Hindlimb muscle (tissue), 1 donor: ENCODE measurements at places on chromosomes 2 and 18. TPM values are rescaled to one million over a fixed set of nuclear protein-coding genes. Genes with fewer than 3 reads are reported as not detected.

DNA sequence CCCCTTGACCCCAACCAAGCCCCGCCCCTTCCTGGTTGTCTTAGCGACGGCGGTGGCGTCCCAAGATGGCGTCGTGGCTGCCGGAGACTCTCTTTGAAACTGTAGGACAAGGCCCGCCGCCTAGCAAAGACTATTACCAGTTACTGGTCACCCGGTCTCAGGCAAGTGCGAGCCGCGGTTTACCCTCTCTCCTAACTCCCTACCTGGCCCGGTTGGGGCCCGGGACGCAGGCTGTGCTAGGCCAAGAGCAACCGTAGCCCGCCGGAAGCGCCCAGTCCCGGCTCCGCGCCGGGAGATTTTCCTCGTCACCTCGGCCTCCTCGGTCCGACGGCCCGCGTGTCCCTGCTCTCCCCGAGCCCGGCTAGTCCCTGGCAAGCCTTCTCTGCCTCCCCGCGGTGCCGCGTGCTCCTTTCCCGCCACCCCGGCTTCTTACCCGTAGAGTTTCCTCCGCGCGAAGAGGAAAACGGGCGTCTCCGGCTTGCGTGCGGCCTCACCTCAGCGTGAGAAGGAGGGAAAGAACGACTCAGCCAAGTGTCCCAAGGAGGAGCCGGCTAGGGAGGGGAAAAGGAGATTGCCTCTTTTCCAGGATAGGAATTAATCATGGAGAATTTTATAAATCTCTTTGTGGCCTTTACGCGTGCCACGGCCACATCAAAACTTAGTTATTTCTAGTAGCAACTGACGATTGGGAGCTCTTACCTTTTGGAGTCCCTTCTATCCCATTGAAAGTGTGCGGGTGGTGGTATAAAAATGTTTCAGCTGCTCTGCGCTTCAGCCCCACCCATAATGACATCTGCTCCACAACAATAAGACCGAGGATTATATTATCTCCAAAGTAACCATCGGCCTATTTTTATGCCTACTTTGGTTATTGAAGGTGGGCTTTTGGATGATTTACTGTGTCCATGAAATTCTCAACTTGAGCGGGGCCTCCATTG lies at the start of gene FBXO36:
FBXO36 (plus strand) TSS at position 55 of the 938 bp plus-strand sequence; CDS start at position 66, 11 bp downstream.
- DNase-seq = no peak

GRCh38 chr2:149745396-149746230 lies 158.0 kb upstream of the MMADHC start:
- no peak for DNase-seq

GRCh38 chr18:10010611-10011015 lies 96.8 kb downstream of the VAPA start:
- DNase-seq = peak; percentile 83

GRCh38 chr18:12034241-12035100 lies 53.2 kb downstream of the IMPA2 start:
- no peak for DNase-seq

DNA sequence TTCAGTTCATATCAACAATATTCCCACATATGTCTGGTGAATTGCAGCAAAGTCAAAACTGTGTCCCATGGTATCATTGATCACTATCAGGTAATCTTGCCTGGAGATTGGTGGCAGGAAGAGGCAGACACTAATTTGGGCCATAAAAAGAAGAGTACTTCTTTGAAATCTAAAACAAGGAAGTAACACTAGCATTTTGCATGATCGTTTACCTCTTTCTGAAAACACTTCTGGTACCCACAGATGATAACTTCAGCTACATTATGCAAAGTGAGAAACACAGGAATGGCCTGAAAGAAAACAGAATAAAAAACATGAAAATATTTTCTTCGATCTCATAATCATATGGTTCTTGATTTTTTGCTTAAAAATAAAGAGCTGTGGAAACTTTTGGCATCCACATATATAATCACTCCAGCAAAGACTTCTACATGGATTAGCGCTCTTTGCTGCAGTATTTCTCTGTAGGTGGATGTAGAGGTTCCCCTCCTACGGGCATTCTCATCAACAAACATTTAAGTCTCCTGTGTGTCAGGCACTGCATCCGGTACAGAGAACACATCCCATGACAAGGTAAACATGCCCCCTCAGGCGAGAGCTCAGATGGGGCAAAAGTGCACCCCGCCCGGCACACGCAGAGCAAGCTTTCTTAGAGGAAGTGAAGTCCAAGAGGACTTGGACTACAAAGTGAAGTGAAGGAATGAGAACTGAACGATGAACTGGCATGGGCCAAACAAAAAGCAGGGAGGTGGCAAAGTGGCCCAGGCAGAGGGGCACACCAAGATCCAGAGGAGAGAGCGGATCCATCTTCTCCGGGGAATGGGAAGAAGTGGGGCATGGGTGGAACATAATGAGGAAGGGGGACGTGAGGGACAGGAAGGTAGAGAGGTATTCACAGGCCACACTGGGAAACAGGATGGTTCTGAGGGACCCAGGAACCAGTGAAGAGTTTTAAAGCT lies 68.0 kb upstream of the RIOK3 start:
- no peak for DNase-seq

GRCh38 chr2:71672826-71673795 lies 219.8 kb downstream of the DYSF start:
- DNase-seq = no peak

GRCh38 chr2:11786191-11786590 lies 39.8 kb downstream of the LPIN1 start:
- DNase-seq = no peak

- DNase-seq = no peak
These were observed 35.1 kb upstream of the SLC14A1 start for GRCh38 chr18:45688833-45689232.

GRCh38 chr18:46261799-46262198 lies 157.6 kb downstream of the HAUS1 start:
- no peak for DNase-seq

DNA sequence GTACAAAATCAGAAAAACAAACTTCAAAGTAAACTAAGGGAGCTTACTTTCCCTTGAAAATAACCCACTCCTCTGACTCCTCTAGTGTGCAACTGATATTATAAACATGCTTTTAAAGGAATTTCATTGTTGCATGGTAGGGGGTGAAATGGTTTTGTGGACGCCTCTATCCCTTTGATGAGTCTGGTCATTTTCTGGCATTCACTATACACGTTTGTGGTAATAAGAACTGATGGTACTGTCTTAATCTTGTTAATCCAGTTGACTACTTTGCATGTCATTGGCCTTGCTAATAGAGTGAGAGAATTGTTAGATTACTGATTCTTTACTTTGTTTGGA lies 2.8 kb downstream of the INSIG2 start:
- no peak for DNase-seq

DNA sequence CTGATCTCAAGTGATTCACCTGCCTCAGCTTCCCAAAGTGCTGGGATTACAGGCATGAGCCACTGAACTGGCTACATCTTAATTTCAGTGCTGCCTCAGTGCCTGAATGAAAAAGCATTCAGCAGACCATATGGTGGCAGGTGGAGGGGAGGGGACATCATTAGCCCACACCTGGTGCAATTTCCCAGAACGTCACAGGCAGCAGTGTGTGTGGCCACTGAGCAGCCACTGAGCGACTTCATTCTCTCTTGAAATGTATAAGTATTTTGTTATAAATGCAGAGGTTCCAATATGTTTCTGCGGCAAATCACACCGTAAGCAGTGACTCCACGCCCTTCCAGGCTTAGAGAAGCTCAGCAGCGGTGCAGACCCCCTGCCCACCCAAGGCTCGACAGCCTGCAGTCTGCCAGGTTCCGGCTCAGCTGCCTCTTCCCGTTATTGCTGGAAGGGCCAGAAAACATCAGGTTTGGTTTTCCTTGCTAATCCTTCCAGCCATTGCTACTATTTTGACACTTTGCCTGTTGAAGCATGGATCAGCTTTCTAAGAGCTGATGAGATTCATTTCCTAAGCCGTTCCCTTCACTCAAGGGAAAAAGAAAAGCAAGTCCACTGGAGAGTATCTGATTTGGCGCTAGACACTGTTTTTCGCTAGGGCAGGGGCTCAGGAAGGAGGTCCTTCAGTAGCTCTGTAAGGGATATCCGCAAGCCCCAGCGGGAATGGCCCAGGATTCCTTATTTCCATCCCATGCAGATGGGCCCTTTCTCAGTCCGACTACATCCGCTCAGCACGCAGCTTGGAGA lies 250.7 kb downstream of the VAPA start:
- no peak for DNase-seq

DNA sequence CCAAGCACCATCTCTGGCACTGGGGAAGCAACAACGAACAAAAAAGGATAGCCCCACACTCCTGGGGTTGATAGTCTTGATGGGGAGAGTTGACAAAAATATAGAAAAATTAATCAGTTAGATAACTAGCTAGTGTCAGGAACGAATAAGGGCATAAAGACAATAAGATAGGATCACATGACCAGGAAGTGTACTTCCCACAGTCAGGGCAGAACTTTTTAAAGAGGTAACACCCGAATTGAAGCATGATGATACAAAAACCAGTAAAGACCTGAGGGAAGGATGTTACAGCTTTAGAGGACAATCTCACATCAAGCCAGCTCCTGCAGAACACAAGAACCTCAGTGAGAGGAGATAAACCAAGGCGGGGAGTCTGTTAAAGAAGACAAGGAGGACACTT lies 295.4 kb upstream of the CRIM1 start:
- DNase-seq = no peak

- no peak for DNase-seq
These were observed 139.5 kb downstream of the SUCLG1 start for GRCh38 chr2:84319581-84319980.

DNA sequence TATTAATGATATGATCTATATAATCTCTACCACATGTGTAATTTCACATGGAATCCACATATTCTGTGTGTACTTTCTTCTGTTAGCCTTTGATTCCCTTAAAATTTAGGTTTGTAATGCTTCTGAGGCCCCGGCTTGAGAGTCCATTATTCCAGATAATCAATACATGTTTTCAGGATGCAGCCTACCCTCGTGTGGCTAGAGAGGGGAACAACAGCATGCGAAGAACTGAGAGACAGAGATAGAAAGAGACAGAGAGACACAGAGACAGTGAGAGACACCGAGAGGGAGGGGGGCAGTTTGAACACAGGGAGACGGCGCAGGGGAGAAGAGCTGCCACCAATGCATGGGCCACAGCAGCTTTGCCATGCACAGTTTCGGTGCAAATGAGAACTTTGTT lies 185.4 kb downstream of the SNTG2 start:
- DNase-seq = no peak

- no peak for DNase-seq
These were observed 15.8 kb upstream of the COL6A3 start for GRCh38 chr2:237429753-237430152.

DNA sequence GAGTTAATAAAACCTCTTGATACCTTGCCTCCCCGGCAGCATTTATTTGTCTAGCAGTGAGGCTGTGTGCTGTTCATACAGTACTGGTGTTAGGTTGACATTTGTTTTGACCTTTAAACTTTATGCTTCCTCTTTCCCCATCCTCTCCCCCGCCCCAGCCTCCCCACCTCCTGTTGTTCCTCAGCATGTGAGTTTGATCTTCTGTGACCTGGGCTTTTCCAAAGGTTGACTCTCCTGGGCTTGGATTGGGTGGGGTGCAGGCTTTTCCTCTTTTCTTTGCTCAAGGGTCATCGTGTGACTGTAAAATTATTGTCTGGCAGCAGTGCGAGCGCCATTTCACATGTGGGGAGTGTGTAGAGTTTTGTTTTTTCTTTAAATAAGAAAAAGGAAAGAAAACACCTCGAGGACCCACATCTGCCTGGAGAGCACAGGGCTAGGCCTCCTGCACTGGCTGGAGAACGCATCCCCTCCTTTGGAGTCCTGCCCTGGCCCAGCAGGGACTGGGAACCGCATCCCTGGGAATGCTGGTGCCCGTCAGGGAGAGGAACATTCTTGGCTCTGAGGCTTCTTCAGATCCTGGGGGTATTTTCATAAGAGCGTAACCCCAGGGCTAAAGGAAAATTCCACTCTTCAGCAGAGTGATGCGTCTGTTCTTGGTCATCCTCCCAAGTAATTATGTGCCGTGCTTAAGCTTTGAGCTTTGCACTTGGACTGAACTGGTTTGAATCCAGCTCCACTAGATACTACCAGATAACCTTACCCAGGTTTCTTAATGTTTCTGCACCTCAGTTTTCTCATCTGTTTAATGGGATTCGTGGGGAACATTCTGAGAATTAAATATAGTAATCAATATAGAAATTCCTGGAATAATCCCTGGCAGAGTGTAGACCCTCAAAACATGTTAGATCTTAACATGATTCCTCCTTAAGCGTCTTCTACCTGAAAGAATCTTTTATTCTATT lies 91.5 kb downstream of the SETBP1 start:
- DNase-seq = no peak

GRCh38 chr2:82528288-82528687 lies 1930.8 kb downstream of the SUCLG1 start:
- no peak for DNase-seq

DNA sequence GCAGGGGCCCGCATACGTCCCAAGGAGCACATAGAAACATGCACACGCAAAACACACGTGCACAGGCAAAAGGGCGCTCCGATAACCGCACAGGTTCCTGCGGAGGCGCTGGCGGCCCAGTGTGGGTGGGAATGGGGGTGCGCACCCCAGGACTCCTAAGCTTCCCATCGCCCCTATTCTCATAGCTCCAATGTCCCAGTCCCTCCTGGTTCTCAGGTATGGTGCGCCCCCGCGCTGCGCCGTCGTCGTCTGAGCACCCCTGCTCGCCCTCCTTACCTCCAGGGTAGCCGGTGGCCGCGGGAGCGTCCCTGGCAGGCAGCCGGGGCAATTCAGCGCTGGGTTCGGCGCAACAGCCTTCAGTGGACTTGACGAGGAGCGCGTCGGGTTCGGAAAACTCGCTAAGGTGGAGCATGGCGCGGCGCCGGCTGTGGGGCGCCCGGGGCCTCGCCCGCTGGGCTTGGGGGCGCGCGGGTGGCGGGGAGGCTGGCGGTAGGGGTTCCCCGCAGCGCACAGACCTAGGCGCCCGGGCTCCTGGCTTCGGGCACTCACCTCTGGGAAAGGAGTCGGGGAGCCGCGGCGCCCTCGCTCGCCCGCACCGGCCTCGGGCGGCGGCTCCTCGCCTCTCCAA lies 328 bp downstream of the EGR4 start:
- DNase-seq = no peak

IL1B gene
- polyA plus RNA-seq = 0.76 TPM

PROM2 gene
- polyA plus RNA-seq = 1.4 TPM

ST6GAL2 gene
- 3.6 TPM for polyA plus RNA-seq

LMAN2L gene
- 28.5 TPM for polyA plus RNA-seq

L3MBTL4 gene
- polyA plus RNA-seq = 1.2 TPM

PRKAG3 gene
- 44.4 TPM for polyA plus RNA-seq

SLC16A14 gene
- polyA plus RNA-seq = 2.8 TPM

GCA gene
- 13.8 TPM for polyA plus RNA-seq

ACADL gene
- polyA plus RNA-seq = 12.4 TPM

POTEE gene
- polyA plus RNA-seq = not detected

SERPINB3 gene
- polyA plus RNA-seq = not detected

ZNF804A gene
- polyA plus RNA-seq = 0.28 TPM

ZC3H8 gene
- 16.3 TPM for polyA plus RNA-seq

UGT1A4 gene
- polyA plus RNA-seq = not detected

ATP5MC3 gene
- 213 TPM for polyA plus RNA-seq

KCNG2 gene
- 0.86 TPM for polyA plus RNA-seq
